ENCODE measurements at places on chromosomes 11 and 22. TPM values are rescaled to one million over a fixed set of nuclear protein-coding genes. Genes with fewer than 3 reads are reported as not detected.

The CCDC81 gene
- 0.52 TPM for total RNA-seq

The CELSR1 gene
- 3.7 TPM for total RNA-seq

The APOL2 gene
- total RNA-seq = 25.3 TPM

The RASSF10 gene
- 2.8 TPM for total RNA-seq

The HSPB2 gene
- total RNA-seq = 0.19 TPM

The RNF169 gene
- total RNA-seq = 13.0 TPM

DNA sequence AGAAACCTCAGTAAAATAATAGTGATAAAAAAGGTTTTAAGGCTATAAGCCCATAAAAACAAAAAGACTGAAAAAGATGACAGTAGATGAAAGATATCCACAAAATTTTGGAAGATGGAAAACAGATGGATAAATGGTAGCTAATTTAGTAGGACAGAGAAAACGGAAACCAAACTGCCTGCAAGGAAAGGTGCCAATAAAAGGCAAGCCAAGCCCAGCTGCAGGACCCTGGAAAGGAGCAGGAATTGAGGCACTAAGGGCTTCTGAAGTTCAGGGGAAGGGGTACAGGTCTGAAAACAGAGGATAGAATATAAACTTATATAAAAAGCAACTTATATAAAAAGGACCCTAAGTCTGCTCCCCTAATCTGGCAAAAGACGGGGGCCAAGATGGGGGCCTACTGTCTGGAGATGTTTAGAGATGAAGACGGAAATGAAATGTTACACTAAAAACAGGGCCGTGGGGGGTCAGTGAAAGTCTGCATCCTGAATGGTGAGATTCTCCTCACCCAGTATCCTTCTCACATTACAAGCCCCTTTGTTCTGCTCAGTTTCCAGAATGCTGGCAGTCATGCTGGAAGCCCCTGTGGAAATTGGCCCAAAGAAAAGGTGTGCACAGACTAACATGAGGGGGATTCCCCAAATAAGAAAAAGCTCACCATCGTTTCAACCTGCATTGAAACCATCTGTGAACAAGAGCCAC is 269.3 kb upstream of the PITPNB start:
- DNase-seq = no peak

DNA sequence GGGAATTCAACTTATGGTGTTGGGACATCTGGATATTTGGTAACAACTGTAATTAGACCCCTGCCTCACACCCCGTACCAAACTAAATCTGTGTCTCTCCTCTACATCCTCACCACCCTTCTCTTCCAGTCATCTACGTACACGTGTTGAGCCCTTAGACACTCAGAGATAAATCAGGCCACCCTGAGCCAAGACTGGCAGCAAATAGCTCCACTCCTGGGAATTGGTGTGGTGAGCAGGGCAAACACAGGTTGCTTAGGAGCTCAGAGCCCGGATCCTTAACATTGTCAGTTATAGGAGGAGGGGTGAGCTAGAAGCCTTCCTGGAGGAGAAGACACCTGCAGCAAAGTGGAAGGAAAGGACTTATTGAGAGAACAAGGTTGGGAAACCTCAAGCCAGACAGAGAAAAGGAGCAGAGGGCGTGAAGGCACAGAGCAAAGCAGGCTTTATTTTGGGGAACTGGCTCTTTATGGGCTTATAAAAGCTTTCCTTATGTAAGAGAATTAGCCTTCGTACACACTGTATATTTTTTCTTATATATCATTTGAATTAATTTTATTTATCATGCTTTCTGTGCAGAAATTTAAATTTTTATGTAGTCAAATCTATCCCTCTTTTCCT is 36.9 kb upstream of the KLHL35 start:
- DNase-seq = no peak

- DNase-seq = no peak
These were observed 18.3 kb downstream of the RRAS2 start for GRCh38 chr11:14340721-14341120.

GRCh38 chr11:120545813-120546212 is 34.3 kb downstream of the GRIK4 start:
- DNase-seq = no peak

- DNase-seq = no peak
These were observed 24.0 kb upstream of the ROBO3 start for GRCh38 chr11:124841201-124841600.

- no peak for DNase-seq
These were observed 11.9 kb upstream of the TMPRSS4 start for GRCh38 chr11:118064956-118065355.

GRCh38 chr22:37300551-37301017 is 18.3 kb downstream of the CYTH4 start:
- DNase-seq = peak; percentile 47

GRCh38 chr11:47182380-47182779 is 3.9 kb downstream of the PACSIN3 start:
- DNase-seq = no peak

GRCh38 chr11:61065955-61066638 is 36.2 kb upstream of the CD5 start:
- DNase-seq = no peak

DNA sequence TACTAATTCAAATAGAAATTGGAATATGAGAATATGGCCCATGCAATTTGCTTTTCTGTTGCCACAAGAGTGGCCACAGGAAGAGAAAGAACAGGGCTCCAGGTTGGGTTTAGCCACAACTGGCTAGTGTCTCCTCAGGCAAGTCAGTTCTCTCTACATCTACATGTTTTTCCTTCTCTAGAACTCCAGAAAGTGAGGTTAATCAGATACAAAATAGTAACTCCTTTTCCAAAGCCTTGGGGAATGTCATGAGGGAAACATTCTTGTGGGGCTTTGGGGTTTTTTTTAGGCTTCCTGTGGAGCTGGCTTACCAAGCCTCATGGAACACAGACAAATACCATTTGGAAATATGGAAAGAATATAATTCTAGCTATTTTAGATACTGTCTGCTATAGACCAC is 161.6 kb downstream of the NAV2 start:
- no peak for DNase-seq

Data from thymus (tissue), 14 donors.